Smooth muscle cell of the umbilical artery (primary cell): ENCODE measurements at places on chromosomes 13 and 19. TPM values are rescaled to one million over a fixed set of nuclear protein-coding genes. Genes with fewer than 3 reads are reported as not detected.

GPR108 gene
- total RNA-seq = 38.2 and 47.5 TPM in 2 replicates

METTL21C gene
- not detected in 2 replicates for total RNA-seq

CCDC70 gene
- not detected in 2 replicates for total RNA-seq

ZNF737 gene
- 6.6 and 10.7 TPM in 2 replicates for total RNA-seq

PSG6 gene
- not detected in 2 replicates for total RNA-seq

HRC gene
- 0.14 TPM in 1 of 2 replicates, not detected in the other for total RNA-seq

ZNF791 gene
- 14.0 and 16.8 TPM in 2 replicates for total RNA-seq

LACC1 gene
- total RNA-seq = 23.6 and 31.5 TPM in 2 replicates

MAG gene
- total RNA-seq = not detected in 2 replicates

PROZ gene
- total RNA-seq = not detected in 2 replicates
